ENCODE measurements at places on chromosomes 3 and 15.

GRCh38 chr3:184241447-184242296, 7.1 kb downstream of the ALG3 start:
- peak; percentile 46 for DNase-seq

- peak; percentile 39 for DNase-seq
Measured at GRCh38 chr3:123805504-123805903, 78.6 kb downstream of the MYLK start.

DNA sequence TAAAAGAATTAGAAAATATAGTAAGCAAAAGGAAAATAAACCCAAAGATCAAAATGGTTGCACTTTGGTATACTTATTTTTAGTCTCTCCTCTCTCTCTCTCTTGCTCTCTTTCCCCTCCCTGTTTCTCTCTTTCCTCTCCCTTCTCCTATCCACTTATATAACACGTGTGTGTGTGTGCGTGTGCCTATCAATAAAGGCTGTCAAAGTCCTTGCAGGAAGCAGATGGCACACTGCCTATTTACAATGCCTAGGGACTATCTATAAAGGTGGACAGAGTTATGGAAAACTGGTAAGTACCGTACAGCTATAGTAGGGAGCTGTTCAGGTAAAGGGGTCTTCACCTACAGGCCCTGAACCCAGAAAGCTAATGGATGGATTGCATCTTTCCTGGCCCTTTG, 161.6 kb downstream of the SQOR start:
- no peak for DNase-seq

DNA sequence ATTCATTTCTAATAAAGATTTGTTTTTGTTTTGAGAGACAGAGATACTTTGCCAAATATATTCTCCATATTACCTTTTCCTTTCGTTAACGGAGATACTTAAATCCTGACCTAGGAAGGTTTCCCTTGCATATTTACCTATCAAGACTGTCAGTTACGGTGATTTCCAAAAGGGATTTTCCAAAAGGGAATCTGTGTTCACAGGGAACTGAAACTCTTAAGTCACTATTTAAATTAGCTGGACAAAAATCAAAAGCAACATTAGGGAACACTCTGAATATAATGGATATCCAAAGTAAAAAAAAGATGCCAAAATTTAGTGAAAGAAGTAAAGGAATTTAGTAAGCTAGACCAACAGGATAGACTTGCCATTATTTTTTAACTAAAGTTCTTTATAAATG, 576 bp downstream of the LRRFIP2 start:
- no peak for DNase-seq

DNA sequence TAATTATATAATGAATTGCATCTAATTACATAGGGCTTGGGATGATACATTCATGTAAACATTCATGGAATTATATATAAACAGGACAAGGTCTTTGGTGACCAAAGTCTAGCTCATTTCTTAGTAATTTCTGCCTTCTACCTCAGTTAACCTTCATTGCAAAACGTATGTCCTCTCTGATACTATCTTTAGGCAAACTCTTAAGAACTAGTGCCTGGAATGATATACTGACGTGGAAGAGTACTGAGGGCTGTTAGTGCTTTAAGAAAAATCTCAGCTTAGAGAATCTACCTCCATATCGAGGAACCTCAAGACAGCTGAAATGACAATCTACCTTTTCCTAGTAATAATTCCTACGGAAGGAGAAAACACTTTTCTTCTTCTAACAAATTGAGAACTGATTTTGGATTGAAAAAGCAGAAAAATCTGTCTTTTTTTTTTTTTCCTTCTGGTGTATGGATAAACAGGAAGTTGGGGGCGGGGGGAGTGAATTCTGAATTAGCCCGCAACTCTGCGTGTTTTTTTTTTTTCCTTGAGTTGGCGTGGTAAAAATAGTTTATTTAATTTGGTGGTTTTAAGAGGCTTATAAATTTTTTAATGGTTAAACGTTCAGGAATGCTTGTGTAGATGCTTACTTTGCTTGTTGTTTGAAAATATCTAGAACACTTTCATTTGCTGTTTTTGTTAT, 43.2 kb downstream of the RARB start:
- no peak for DNase-seq

DNA sequence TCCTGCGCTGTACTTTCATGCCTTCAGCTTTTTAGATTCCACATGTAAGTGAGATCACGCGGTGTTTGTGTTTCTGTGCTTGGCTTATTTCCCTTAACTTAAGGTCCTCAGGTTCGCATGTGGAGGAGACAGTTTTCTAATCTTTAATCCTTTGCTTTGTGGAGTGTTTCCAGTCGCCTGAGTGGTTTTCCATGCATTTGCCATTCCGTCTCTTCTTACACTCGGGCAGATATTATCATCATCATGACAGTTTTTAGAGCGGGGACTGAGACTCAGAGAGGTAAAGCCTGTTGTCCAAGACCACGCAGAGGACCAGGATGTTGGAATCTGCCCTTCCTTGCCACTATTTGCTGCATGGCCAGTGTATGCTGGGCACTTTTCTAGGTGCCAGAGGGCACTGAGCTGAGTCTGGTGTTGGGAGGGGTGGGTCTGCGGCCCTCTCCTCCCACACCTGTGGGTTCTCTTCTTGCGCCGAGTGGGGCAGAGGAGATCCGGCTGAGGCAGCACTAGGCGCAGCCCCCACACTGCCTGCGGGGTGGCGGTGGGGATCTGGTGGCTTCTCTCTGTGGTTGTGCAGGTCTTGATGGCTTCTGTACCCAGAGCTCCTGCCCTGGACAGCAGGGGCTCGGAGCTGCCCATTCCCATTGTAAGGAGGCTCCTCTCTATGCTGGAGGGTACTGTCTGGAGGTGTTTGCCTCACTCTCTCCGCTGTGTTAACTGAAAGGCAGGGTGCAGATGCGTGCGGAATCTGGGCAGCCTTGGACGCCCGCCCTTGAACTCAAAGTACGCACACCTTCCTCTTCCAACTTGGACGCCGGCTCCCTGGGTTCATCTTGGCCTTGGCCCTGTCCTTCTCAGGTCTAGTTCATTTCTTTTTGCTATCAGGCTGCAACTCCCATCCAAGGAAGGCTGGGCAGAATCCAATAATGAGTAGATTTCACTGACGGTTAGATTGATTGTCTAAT, 156.0 kb upstream of the RGMA start:
- DNase-seq = peak; percentile 63

DNA sequence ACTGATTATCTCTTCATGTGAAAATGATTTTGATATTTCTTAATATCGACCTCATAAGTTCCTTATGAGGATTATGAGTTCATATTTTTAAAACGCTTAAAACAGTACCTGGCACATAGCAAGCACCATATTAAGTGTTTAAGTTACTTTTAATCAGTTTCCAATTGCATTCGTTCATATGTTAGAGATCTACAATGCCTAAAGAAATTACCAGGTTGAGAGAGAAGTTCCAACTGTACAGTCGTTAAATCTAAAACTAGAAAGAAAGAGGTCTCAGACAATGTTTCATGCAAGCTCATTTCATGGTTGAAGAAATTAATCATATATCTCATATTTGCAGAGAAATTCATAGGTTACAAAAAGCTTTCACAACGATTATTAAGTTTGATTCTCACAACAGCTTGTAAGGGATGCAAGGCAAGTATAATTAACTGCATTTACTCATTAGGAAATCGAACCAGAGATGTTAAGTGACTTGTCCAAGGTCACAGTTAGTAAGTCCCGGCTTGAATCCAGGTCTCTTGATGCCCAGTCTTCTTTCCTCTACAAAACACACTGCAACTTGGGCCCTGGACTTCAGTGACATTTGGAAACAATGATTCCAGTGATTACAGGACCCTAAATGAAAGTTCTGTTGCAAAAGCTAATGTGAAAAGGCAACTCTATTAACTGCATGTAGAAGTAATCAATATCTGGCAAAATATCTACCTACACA, 1.3 kb downstream of the MYO5A start:
- DNase-seq = no peak

DNA sequence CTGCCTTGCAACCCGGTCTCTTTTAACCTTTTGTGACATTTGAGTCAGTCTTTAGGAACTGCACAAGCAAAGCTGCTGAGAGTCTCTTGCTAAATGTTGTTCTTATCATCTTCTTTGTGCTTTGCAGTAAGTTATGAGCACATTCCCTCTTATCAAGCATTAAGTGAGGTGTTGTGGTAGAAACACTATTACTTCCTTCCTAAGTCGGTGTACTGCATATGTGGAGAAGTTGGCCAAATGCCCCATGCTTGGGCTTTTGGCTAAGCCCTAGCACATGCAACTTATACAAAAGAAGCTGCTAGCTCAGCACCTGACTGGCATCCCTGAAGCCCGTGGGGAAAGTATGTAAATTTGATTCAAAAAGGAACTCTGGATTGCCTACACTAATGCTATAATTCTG, 136.5 kb upstream of the RBMS3 start:
- no peak for DNase-seq

DNA sequence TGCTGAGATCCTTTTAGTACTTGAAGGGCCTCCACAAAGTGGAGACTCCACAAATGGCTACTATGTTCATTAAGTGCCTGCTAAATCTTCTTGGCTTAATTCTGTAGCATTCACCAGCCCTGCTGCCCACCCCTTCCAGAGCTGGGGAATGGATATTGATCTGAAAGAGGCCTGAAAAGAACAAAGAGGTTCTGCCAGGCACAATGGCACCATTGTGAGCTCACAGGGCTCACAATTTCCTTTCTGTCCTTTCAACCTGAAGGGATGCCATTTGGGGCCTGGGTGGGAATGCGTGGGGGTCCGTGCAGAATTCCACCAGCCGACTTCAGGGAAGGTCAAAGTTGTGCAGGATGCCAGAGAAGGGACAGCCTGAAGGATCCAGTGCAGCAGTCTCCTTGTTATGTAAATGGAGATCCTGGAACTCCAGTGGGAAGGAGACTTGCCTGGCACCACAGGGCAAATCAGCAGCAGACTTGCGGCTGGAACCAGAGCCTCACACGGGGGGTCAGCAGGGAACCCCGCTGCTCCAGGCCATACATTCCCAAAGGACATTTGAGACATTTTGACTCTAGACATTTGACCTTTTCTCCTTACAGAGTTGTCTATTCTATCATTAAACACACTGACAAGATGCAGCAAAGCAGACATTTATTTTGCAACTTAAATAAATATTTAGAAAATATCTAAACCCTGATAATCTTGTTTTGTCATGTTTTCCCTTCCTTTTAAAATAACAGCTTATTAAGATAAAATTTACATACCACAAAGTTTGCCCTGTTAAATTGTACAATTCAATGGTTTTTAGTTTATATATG, 21.5 kb upstream of the MORF4L1 start:
- no peak for DNase-seq

- DNase-seq = no peak
Measured at GRCh38 chr15:55343168-55343567, 24.1 kb downstream of the PIGB start.

Measured in NB4 (cell line).